NCI-H774 (cell line): ENCODE measurements at places on chromosomes 7 and 10.

DNA sequence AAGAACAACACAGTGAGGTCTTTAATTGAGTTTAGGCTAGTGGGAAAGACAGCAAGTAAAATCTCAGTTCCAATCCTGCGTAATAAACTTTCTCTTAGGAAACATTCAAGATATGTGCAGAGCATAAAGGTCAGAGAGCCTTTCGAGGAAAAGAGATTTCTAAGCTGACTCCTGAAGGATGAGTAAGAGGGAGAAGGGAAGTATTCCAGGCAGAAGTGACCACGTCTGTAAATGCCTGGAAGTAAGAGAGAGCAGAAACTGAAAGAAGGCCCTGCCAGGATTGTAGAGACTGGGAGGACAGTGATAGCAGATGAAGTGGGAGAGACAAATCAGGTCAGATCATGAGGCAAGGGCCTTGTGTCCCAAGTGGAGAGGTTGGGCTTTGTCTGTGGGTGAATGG, 41.8 kb downstream of the PNLIPRP3 start:
- DNase-seq: no peak

GRCh38 chr10:42930516-42931192, 146.2 kb upstream of the RET start:
- no peak for DNase-seq

DNA sequence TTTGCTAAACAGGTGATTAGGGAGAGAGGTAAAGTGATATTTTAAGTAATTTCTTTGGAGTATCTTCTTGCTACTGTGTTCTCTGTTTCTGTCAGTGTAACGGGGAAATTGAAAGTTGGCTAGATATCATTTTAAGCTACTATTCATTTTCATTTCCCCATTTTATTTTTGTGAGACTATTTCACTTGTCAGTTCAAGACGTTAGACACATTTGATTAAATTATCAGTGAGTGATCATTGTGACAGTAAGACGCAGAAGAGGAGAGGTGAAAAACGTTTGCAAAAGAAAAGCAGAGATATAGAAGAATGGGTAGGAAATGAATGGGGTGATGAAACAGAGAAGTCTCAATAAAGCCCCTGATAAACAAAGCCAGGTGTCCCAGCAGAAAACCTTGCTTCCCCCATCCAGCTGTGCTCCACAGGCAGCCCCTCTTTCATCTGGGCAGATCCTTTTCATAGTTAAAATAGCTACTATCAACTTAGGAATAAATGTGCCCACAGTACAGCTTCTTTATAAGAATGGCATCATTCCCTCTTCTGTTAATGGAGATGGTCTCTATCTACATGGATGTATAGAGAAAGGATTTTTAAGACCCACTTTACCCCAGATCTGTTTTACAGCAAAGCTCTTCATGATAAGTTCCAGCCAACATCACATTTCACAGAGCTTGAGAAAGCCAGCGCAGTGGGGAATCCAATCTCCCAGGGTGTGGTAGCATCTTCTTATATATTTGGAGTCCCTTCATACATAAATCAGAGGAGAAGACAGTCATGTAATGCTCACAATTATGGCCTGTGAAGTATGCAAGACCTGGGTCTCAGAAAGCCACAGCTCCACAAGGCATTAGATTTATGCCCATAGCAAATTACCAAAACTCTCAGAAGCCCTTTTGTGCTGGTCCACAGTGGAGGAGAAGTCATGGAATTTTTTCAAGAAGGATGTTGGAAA, 138.1 kb upstream of the ITGB1 start:
- no peak for DNase-seq

DNA sequence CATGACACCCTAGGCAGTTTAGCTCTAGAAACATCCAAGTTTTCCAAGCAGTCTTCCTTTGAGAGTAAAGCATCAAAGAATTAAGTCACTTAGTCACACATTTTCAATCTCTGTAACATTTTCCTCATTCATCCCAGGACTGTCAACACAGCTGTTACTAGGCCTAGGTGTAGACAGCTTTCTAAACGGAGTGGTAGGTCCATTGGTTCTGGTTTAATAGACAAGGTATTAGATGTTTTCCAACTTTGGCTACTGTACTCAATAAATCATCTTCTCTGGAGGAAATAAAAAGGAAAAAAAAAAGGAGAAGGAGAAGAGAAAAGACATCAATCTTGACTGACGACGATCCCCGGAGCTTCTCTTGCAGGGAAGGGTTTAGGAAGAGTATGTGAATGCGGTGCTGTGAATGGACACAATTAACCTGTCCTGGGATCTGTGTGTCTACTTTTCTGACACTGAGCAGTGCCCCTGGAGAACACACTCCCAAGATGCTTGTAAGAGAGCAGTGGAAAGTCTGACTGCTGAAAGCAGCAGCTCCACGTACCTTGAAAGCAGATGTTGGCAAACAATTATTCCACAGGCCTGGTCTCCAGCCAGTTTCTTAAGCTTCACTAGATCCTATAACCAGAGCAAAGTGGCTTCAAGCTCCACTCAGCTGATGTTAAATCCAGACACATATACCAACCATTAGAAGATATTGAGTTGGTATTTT, 59.1 kb downstream of the CXCL12 start:
- DNase-seq: no peak

GRCh38 chr7:31890198-31890597, 180.0 kb downstream of the PDE1C start:
- no peak for DNase-seq

DNA sequence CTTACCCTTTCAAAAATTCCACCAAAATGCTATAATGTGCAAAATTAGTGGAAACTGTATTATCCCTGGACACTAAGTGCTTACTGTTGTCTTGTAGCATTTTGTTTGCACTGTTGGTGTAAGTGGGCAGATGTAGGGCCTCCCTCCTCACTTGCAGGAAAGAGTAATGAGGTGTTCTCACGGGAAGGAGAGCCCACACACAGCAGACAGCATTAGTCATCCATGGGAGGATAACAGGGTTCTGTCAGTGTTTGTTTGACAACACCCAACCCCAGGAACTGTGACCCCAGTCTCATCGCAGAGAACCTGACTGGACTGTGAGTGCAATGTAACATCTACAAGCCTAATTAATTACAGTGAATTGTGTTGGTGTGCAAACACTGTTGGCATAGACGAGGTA, 58.7 kb upstream of the VSTM2A start:
- DNase-seq: peak; percentile 43

- no peak for DNase-seq
These were observed 28.4 kb downstream of the UBE2D4 start for GRCh38 chr7:43954524-43955228.

- DNase-seq: no peak
These were observed 5.3 kb downstream of the CALU start for GRCh38 chr7:128744366-128744905.

GRCh38 chr7:65307651-65308299, 65.9 kb upstream of the ZNF92 start:
- peak; percentile 40 for DNase-seq

- DNase-seq: no peak
These were observed 100.3 kb downstream of the C10orf90 start for GRCh38 chr10:126570245-126570570.

DNA sequence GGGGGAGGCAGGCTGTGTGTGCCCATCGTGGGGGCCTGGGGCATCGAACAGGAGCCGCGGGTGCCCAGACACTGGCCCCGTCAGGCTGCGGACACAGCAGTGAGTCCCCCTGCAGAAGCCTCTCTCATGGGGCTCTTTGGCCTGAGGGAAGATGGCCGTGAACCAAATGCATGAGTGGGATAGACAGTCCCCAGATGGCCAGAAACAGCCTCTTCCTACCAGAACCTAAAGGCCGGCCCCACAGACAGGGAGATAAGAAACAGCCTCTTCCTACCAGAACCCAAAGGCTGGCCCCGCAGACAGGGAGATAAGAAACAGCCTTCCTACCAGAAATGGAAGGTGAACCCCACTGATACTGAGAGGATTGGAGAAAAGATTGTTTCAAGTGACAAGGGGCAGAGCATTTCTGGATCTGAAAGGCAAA, 16.6 kb downstream of the IDI2 start:
- DNase-seq: no peak

GRCh38 chr10:107126512-107127065, 37.9 kb downstream of the SORCS1 start:
- DNase-seq: no peak

GRCh38 chr10:122475100-122475499, 13.7 kb downstream of the HTRA1 start:
- DNase-seq: no peak

DNA sequence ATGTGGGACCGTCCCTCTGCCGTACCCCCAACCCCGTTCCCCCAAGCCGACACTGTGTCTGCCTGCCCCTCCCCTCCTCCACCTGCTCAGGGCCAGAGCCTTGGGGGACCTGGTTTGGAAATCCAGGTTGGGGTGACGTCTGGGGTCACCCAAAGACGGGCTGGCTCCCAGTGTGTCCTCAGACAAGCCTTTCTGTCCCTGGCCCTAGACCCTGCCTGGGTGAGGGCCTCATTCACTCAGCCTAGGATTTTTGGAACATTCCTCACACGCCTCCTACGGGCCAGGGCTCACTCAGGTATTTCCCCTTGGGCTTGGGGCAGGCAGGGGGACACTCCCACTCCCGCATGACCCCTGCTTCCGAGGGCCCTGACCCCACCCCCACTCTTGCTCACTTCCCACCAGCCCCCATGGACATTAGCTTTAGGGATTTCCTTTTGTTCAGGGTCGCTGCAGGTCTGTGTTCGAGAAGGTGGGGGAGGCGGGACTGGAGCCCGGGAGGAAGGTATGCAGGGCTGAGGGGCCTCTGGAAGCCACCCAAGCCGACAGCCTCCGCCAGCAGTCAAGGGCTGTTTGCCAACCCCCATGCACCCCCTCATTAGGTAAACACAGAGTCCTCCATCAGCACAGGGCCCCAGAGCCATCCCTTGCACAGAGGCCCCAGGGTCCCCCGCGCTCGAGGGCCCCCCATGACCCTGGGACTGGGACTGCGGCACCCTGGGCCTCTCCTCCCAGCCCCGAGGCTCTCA, 35.1 kb downstream of the PDGFA start:
- no peak for DNase-seq
